ENCODE measurements at places on chromosomes 16 and 17.
A peak's percentile ranks its signal among the peaks of the same experiment; 100 is the strongest.

GRCh38 chr17:50117202-50118051 is 12.5 kb downstream of the SAMD14 start:
- DNase-seq, result no peak

- DNase-seq, result no peak
Measured at GRCh38 chr17:27868565-27868964, 24.6 kb downstream of the LYRM9 start.

DNA sequence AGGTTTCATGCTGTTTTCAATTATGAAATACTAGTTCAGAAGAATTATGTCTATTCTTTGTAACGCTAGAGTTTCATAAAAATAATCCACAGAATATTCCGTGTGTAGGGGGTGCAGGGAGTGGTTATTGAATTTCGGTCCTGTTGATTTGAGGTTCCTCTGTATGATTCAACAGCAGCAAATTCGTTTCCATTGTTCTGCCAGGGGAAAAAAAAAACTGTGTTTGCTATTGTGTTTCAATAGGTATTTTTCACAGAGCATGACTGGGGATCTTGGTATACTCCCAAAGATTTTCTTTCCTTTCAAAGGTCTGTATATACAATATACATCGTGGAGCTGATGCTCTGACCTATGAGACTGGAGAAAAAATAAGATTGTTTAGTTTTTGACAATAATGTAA is 15.8 kb downstream of the SHISA9 start:
- no peak for DNase-seq

- no peak for DNase-seq
Measured at GRCh38 chr16:50323335-50324011, 45.3 kb downstream of the BRD7 start.

DNA sequence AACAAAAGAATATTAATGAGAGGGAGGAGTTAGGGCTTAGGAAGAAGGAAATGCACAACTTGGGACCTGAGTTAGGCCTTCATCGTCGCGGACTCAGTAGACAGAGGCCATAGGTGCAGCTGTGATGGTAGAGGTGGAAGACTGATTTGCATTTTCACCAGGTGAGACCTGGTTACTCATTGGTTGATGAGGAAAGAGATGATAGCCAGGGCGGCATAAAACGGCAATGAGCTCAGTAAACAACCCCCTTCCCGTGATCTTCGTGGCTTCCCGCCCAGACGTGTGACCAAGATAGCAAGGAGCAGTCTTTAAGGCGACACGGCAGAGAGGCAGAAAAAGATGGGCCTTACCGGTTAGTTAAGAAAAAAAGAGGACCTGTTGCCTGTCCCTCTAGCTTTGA is at the start of gene TMC5:
Gene TMC5 (plus strand): TSS at position 244 of the 400 bp plus-strand sequence. CDS start 22,156 bp downstream, outside the sequence.
- DNase-seq, result no peak

- DNase-seq, result peak; percentile 12
Measured at GRCh38 chr17:13337864-13338371, 263.8 kb downstream of the HS3ST3A1 start.

DNA sequence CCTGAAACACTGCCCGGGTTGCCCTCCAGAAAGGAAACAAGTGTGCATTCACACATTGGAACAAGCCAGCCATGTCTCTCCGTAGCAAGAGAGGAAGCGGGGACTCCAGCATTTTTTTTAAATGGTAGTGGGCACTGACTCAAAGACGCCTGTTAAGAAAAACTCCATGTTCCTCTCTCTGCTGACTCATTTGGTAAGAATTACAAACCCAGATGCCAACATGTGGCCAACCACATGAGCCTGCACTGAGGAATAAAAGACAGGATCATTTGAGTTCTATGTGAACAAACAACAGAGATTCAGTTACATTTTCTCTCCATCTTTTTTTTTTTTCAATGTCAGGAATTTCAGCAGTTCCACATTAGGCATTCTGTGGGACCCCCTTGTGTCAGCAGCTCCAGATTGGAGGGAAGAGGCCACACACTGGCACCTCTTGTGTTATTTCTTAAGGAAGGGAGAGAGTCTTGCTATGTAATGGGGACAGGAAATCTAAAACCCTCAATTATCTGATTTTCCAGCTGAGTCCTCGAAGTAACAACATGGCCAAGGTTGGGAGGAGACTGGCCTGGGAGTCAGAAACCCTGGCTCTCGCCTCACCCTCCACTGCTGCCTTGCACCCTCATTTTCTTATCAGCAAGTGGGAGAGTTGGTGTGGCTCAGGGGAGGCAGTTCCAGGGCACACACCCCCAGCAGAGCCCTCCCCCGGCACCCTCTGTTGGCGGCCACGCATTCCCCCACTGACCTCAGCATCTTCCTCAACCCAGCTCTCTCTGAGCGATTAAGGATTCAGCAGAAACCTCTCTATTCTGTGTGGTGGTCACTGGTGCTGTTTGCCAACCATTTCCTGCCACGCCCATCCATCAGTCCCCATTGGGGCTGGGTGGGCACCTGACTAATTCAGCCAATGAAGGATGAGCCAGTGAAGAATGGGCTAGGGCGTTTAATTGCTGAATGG is 173.0 kb downstream of the FOXL1 start:
- no peak for DNase-seq

DNA sequence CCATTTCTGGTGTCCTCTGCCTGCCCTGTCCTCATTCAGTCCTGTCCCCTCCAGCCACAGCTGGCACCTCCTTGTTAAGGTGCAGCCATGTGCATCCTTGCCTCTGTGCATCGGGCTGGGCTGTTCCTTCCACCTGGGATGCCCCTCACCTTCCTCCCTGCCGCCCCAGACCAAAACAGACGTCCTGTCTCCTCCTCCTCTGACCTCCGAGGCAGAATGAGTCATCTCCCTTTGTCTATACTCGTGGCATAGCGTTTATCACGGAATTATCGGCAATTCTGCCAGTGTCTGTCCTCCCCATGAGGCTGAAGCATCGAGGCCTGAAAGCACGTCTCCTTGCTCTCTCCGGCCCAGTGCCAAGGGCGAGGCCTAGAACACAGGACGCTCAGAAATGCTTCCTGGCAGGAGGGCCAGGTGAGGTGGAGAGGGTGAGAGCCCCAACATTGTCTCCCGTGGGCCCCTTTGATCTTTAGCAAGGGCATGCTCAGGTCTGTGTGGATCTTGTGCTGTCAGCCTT is 4.6 kb downstream of the RAI1 start:
- no peak for DNase-seq

GRCh38 chr17:79620207-79621038 is 9.6 kb upstream of the RBFOX3 start:
- DNase-seq, result no peak

GRCh38 chr17:76997981-76998531 is 129.9 kb downstream of the MGAT5B start:
- DNase-seq, result no peak

DNA sequence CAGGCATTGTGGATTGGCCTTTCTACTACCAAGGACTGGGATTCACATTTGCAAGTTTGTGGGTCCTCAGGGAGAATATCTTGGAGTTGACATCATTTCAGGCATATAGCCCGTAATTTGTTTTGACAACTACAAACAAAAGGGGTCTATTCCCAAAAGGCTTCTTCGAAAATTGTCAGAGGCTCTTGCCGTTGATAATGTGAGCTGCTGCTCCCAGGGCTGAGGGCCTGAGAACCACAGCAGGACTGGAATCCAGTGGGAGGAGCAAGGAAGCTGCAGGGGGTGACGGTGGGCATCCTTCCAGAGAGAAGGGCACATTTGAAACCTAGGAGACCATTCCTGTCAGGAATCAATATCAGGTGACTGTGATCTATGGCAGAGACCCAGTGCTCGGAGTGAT is 761.6 kb upstream of the RBFOX1 start:
- DNase-seq, result no peak

- no peak for DNase-seq
Measured at GRCh38 chr16:64878940-64879339, 242.9 kb downstream of the CDH11 start.

DNA sequence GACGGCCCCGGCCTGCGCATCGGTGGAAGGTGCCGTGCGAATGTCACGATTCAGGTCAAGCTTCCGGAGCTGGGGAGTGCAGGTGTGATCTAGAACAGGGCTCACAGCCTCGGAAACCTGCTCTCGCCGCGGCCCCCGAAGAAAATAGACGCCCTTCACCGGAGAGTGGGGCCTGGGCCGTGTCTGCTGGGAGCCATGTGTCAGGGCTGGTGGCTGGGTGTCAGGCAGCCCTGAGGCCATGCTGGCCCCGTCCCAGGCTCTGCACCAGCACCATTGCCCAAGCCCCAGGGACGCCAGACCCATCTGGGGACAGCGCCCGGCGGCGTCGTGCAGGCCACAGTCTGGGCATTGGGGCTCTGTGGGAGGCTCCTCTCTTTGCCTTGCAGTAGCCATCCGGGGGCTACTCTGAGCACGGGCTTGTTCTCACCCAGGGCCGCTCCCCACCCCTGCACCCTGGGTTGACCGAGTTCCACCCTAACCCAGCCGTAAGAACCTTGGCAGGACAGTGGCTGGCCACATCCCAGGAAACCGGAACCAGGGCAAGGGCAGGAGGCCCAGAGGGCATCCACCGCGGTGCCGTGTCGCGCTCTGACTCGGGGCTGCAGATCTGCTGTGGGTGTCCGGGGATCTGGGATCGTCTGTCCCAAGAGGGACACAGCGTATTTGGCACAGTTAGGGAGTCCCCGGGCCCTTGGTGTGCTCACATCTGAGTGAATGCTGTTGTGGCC is 5.3 kb upstream of the NUDT16L1 start:
- DNase-seq, result no peak

DNA sequence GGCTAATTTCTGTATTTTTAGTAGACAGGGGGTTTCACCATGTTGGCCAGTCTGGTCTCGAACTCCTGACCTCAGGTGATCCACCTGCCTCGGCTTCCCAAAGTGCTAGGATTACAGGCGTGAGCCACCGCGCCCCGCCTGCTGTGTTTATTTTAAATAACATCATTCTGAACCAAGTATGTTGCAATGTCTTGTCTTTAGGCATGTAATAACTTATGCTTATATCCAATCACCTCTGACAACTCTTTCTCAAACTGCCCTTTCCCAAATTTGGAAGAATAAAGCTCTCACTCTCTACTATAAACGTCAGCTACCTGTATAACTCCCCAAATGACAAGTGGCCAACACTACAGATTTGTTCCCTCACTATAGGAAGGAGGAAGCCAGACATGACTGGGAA is 103.1 kb upstream of the FA2H start:
- no peak for DNase-seq

GRCh38 chr16:27463741-27464591 is 62.0 kb downstream of the IL21R start:
- no peak for DNase-seq

GRCh38 chr16:24347556-24347955 is 91.4 kb downstream of the CACNG3 start:
- DNase-seq, result no peak

- no peak for DNase-seq
Measured at GRCh38 chr16:86100205-86101136, 201.5 kb downstream of the IRF8 start.

- DNase-seq, result no peak
Measured at GRCh38 chr17:73788111-73788510, 143.9 kb upstream of the SDK2 start.

DNA sequence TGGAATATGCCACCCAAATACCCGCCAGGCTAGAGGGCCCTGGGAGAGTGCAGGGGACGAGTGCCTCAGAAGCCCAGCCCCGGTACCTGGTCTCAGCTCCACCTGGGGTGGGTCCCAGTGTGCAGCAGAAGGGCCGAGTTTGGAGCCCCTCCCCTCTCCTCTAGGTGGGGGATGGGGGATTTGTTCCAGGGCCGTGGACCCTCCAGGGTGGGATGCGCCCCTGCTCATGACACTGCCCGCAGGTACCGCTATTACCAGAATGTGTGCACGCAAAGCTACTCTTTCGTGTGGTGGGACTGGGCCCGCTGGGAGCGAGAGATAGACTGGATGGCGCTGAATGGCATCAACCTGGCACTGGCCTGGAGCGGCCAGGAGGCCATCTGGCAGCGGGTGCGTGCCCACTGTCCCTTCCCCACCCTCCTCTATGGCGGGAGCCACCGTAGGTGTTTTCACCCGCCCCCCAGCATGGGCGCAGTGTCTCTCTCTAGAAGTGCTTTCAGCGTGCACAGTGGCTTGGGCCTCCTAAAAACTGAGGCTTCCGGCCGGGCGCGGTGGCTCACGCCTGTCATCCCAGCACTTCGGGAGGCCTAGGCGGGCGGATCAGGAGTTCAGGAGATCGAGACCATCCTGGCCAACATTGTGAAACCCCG is 1.2 kb downstream of the NAGLU start:
- no peak for DNase-seq

DNA sequence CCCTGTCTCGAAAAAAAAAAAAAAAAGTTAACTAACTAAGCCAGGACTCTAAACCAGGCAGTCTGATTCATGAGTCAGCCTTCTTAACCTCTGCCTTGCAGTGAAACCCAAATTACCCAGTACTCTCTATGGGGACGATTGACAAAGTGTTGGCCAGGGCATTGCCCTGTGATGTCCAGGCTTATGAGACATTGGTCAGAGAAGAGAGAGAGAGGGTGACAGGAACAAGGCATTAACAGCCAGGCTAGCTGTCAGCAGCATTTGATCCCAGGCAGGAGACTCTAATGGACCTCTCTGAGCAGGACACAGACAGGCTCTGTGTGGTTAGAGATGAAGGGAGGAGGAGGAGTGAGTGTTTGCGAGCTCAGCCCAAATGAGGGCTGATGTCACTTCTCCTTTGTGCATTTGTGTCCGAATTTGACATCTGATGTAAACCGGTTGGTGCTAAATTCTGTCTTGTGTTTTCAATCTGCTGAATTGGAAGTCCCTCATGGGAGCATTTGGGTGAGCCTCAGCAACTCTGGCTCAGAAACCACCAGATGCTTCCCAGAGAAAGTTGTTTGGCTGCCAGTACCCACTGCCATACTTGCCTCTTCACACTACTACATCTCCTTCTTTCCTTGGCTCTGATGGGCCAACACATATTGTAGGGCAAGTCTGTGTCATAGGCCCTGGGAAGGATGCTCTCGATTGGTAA is 4.3 kb upstream of the MYL4 start:
- peak; percentile 2 for DNase-seq

DNA sequence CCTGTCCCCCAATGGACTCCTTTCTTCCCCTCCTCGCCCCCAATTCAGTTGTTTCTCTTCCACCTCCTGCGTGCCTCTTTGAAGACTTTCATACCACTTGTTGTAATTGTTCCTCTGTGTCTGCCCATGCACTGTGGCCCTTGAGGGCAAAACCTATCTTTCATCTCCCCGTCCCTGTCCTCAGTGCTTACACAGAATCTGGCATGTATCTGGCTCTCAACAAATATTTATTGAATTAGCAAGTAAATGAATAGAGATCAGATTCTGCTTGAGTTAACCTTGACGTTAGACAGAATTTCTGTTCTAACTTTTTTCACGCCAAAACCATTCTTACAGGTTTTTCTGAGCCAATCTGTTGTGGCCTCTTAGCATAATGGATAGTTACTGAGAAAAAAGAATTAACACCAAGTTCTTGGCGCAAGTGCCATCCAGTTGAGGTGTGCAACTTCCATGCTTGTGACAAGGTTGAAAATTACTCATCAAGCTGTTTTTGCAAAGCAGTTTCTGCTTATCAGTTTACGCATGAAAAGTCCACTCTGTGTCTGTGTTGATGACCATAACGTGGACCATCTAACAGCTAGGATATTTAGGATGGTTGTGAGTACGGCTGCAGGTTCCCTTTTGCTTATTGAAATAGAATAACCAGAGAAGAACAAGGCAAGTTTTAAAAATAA is 215.1 kb downstream of the PRKCA start:
- DNase-seq, result no peak

GRCh38 chr16:81514041-81514559 is 69.5 kb downstream of the CMIP start:
- DNase-seq, result no peak

- DNase-seq, result no peak
Measured at GRCh38 chr16:76121636-76122035, 155.6 kb upstream of the CNTNAP4 start.

GRCh38 chr16:19502395-19503131 is 19.3 kb downstream of the GDE1 start:
- peak; percentile 39 for DNase-seq
